ENCODE measurements at places on chromosomes 11 and 22.

DNA sequence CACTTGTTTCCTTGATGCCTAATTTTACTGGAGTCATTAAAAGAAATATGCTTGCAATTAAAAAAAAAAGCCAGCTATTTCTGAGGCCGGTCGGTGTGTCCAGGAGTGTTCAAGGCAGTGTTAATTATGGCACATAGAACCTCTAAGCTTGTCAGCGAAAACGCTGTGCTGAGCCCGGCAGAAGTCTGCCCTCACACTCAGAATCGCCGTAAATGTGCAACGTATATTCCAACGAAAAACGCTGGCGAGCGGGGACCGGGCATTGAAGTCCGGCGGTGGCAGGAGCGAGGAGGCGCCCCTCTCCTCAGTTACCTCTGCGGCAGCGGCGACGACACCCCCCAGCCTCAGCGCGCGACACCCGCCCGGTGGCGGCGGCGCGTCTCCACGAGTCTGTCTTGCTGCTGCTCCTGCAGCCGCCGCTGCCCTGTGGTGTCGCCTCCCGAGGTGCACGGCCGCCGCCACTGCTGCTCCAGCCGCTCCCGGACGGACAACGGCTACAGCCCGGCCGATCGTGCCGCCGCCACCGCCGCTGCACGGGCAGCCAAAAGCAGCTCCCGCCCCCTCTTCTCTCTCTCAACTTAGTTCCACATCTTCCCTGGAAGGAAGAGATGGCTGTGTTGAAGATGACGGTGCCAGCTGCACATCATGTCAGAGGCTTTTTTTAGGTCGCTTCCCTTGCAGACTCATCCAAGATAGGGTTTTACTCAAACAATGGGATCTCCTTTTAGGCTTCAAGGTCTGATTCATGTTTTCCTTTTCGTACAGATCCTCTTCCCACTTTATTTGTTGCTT, 56.0 kb downstream of the JAM3 start:
- no peak for DNase-seq

DNA sequence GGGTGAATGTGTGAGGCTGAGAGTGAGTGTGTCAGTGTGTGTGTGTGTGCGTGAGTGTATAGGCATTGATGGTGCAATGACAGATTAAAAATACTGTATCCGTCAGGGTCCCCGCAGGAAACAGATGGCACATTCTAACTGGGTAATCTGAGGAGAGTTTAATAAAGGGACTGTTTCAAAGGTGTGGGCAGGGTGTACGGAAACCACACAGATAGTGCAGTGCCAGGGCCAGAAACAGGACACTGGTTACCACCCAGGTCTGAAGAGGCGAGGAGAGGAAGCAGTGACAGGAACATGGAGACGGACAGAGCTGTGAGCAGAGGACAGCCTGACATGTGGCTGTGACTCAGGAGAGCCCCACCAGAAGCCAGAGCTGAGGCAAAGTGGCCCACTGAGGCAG, 16.5 kb downstream of the P2RX3 start:
- DNase-seq: no peak

DNA sequence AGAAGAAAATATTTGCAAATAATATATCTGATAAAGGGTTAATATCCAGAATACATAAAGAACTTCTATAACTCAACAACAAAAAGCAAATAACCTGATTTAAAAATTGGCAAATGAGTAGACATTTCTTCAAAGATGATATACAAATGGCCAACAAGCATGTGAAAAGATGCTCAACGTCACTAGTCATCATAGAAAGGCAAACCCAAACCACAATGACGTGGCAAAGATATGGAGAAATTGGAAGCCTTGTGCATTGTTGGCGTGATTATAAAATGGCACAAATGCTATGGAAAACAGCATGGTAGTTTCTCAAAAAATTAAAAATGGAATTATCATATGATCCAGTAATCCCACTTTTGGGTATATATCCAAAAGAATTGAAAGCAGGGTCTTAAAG, 466.3 kb downstream of the TBC1D22A start:
- no peak for DNase-seq

GRCh38 chr22:45290410-45290936, 5.7 kb downstream of the UPK3A start:
- DNase-seq: no peak

- peak; percentile 26 for DNase-seq
These were observed 42.1 kb upstream of the KLHL35 start for GRCh38 chr11:75474878-75475766.

DNA sequence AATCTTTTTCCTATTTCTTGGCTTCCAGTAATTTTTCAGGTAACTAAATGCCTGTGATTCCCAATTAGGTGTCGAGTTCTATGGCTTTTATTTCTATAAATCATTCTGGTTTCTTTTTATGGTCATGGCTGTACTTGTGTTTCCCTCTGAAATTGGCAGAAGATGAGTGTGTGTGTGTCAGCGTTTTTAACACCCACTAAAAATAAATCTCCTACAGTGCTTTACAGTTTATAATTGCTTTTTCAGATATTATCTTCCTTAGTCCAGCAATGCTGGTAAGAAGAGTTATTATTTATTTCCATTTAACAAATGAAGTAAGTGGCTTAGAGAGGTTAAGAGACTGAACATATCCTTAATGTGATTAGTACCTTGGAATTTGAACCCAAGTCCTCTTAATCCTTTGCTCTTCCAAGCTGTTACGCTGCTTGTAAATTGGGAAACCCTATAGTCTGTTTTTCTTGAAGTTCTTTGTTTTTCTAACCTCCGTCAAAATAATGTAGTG, 125.2 kb downstream of the TEAD1 start:
- no peak for DNase-seq

DNA sequence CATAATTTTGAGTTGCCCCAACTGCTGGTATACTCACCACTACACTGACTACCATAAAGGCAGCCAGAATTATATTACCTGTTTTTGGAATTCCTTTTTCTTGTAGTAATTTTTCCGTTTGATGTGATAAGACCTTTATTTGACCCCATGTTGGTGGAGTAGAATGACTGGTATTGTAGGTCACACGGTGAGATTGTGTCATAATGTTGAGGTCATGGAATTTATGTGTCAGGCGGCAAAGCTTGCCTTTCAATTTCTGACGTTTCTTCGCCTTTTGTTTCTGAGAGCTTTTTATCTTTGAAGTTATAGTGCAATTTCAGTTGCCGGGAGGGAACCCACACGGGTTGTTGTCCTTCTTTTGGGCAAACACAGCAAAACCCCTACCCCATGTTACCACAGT, 13.0 kb downstream of the OR52K1 start:
- DNase-seq: no peak

- no peak for DNase-seq
These were observed 10.8 kb upstream of the IFITM3 start for GRCh38 chr11:331358-332060.

DNA sequence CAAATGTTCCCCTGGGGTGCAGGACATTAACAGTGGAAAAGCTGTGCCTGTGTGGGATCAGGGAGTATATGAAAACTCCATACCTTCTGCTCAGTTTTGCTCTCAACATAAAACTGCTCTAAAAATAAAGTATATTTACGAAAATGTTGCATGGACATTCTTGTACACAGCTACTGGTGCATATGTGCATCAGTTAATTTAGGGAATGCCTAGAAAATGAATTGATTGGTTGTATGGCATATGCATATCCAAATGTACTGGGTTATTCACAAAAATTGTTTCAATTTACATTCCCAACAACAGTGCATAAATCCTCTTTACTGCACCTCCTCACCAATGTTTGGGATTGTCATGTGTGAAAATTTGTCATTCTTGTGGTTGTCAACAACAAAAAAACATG, 251.1 kb upstream of the MPPED2 start:
- no peak for DNase-seq

DNA sequence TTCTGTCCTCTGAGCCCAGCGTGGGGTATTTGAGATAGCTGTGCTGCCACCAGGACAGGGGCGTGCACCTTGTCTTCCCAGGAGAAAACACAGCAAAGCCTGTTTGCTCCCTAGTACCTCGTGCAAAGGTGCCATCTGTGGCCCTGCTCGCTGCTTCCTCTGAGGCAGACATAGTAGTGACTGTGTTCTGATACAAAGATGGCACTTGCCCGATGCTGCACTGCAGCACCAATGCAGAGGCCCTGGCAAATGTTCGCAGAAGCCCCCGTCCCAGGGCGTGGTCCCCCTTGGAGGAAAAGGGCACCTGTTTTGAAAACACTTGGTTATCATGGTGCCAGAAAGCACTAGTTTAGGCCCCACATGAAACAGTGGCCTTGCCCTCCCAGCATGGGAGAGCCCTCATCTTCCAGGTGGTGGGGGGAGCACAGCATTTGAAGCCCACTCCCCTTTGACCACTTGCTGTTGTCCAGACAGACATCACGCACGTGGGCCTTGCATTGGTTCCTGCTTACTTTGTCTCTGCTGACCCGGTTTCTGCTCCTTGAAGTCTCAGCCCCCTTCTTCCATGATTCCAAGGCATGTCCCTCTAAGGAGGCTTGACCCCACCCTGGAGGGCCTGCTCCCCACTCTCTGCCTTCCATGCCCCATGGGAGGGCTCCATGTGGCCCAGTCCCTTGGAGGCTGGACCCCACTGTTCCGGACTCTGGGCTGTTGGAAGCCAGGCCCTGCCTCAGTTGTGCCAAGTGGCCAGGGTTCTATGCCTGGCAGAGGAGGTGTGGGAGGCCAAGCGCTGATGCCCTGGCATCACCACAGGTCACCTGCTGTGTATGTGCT, 109.4 kb downstream of the KCNQ1OT1 start:
- DNase-seq: no peak

DNA sequence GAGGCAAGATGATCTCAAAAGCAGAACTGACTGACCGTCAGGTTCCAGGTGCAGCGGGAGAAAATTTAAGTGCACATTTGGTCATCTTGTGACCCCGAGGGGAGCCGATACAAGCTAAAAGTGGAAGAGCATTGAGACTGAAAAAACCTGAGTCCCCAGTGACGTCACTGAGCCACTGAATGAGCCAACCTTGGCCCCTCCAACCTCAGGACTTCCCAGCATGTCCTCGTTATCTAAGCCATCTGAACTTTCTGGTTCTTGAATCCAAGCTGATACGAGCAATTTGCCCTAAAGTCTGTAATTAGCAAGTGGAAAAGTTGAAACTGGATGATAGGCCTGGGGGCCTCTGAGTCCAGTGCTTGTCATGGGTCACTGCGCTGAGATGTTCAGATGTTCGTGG, 51.1 kb upstream of the ISX start:
- no peak for DNase-seq

DNA sequence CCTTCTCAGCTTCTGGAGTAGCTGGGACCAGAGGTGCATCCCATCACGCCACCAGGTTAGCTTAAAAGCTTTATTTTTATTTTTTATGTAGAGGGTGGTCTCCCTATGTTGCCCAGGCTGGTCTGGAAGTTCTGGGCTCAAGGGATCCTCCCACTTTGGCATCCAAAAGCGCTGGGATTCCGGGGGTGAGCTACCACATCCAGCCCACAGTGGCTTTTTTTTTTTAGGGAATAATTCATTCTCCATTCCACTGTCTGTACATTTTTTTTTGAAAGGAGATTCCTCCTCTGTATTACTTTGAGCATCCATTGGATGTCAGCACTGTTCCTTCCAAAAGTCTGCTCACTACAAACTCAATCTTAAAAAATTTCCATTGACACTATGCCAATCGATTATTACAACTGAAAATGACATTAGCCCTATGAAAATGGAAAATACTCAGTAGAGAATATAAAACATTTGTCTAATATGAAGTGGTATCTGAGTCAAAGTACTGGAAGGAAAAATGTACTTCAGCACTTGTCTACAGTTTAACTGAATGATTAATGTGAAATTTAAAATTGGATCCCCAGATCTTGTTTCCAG, 1.3 kb upstream of the LPXN start:
- no peak for DNase-seq

DNA sequence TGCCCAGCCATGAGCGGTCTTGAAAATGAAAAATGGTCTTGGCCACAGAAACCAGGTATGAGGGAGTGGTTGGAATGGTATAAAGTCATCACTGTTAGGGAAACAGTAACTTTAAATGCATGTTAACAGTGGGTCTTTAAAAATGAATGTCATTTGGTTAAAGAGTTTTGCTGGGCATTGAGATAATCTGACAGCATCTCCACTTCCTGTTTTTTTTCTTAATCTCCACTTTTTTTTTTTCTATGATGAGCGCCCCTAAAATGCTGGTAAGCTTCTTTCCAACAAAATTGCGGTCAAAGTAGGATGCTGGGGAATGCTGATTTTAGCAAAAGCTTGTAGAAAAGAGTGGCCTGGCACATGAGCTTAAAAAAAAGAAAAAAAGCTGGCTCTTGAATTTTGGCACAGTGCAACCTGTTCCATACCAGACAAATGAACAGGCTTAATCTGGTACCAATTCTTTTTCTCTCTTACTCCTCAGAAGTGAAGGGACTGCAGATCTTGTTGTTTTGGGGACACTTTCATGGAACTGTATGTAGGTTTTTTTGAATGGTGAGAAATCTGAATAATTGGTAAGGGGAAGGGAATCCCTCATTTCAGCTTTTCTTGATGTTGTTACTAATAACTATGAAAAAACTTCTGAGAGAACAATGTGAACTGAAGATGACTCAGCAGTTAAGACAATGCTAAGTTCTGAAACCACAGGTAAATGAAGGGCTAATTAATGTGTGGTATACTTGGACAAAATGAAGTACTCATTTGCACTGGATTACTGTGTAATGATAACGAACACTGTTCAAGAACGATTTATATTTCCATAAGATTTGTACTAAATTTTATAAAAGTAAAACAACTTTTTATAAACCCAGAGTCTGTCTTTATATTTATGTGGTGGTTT, 3.1 kb upstream of the ARHGEF12 start:
- no peak for DNase-seq
